CD8-positive, alpha-beta T cell (primary cell): ENCODE measurements at places on chromosomes 11 and 22.

DNA sequence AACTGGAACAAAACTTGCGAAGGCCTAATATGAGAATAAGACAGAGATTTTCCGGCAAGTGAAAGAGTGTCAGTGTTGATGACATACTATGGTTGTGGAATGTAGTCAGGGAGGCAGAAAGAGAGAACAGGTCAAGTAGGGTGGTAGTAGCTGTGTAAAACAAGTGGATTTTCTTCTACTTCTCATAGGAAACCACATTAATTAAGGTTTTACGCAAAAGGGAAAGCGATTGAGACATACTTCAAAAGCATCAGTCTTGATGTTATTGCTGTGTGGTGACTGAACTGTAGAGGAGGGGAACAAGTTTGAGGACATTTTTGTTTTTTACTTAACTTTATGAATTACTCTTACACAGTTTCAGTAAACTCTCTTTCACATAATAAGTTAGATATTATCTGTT is 186.0 kb upstream of the CNTN5 start:
- no peak for DNase-seq

GRCh38 chr11:113389272-113389671 is 1.7 kb downstream of the ANKK1 start:
- DNase-seq: no peak

GRCh38 chr11:32221476-32222032 is 130.7 kb downstream of the RCN1 start:
- DNase-seq: no peak

GRCh38 chr11:26193694-26194365 is 138.1 kb upstream of the ANO3 start:
- no peak for DNase-seq

DNA sequence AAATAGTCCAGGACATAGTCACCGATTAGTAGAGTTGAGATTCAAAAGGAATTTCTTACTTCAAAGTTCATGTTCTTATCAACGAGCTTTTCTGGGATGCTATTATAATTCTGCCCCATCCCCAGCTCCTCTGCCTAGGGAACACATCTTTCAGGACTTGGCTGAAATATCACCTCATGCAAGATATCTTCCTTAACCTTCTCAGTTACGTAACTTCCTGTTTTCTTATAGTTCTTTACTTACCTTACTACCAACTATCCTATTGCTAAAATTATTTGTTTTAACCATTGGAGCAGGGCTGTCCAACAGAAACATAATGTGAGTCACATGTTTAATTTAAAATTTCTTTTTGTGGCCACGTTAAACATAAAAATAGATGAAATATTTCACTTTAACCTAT is 2.3 kb downstream of the NARS2 start:
- DNase-seq: no peak

DNA sequence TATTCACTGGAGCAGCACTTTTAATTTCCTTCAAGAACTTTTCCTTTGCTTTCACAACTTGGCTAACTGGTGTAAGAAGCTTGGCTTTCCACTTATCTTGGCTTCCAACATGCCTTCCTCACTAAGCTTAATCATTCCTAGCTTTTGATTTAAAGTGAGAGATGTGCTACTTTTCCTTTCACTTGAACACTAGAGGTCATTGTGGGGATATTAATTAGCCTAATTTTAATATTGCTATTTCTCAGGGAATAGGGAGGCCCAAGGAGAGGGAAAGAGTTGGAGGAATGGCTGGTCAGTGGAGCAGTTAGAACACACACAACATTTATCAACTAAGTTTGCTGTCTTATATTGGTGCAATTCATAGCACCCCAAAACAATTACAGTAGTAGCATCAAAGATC is 24.6 kb upstream of the CCDC90B start:
- no peak for DNase-seq

- no peak for DNase-seq
Observed at GRCh38 chr22:36740716-36741115, 35.2 kb downstream of the IFT27 start.

- peak; percentile 89 for DNase-seq
Observed at GRCh38 chr22:46013460-46014416, 36.8 kb upstream of the WNT7B start.

- no peak for DNase-seq
Observed at GRCh38 chr11:64120951-64121569, 44.9 kb downstream of the MACROD1 start.

DNA sequence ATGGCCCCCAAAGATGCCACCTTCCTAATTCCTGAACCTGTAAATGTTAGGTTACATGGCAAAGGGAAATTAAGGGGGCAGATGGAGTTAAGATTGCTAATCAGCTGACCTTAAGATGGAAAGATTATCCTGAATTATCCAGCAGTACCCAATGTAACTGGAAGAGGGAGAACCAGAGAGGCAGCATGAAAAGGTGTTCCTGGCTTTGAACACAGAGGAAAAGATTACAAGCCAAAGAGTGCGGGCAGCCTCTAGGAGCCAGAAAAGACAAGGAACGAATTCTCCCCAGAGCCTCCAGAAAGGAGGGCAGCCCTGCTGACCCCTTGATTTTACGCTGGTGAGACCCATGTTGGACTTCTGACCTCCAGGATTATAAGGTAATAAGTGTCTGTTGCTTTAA is 15.1 kb upstream of the THRSP start:
- no peak for DNase-seq

GRCh38 chr22:38419858-38420160 is 35.2 kb downstream of the KCNJ4 start:
- no peak for DNase-seq

- no peak for DNase-seq
Observed at GRCh38 chr22:41782316-41782715, 18.2 kb upstream of the CCDC134 start.

- no peak for DNase-seq
Observed at GRCh38 chr11:118524757-118525470, 2.4 kb upstream of the TTC36 start.

DNA sequence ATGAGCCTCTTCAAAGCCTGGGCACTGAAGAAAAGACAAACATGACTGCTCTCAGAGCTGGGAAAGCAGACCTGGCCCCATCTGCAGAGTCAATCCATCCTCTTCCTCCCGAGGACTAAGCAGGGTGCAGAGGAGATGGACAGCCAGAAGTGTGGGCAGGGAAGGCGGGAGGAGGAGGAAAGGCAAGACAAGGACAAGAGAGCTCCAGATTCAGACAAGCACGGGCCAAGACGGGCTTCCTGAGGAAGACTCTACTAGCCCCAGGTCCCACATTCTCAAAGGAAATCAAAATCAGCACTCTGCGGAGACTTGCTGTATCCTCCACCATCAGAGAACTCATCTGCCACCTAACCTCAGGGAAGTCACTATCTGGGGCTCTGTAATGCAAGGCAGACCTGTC is 28.5 kb downstream of the OPCML start:
- no peak for DNase-seq

DNA sequence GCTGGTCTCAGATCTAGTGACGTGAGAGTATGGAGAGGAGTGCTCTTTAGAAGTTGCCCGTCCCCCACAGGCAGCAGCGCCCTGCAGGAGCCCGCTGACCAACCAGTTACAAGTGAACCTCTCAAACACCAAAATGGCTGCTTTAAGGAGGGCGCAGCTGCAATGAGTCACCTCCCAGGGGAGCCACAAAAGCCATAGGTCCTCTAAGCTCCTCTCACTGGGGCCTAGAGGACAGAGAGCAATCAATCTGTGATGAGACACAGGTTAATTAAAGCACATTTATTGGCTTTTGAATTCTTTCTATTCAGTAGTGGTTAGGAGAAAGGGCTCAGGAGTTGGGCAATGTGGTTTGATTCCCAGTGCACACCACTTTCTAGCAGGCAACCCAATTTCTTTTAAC is 15.5 kb upstream of the RAPSN start:
- no peak for DNase-seq

GRCh38 chr22:30894371-30894740 is 74.2 kb downstream of the MORC2 start:
- no peak for DNase-seq

DNA sequence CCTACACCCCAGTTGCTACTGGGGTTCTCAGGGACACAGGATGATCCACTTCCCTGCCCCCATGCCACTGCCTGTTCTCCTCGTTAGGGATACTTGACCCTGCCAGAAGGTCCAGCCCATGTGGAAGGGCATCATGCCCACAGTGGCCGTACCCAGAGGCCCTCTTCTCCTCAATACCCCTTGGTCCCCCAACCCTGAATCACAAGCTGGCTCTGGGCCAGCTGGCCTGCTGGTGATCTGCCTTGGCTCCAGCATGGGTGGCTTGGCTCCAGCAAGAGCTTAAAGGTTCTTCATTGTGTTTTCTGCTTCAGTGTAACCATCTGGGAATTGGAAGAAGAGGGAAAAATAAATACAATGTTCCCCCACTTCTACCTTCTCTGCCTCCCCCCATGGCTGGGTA is 11.1 kb upstream of the TPBGL start:
- no peak for DNase-seq
